ENCODE measurements at places on chromosomes 5 and 9.

DNA sequence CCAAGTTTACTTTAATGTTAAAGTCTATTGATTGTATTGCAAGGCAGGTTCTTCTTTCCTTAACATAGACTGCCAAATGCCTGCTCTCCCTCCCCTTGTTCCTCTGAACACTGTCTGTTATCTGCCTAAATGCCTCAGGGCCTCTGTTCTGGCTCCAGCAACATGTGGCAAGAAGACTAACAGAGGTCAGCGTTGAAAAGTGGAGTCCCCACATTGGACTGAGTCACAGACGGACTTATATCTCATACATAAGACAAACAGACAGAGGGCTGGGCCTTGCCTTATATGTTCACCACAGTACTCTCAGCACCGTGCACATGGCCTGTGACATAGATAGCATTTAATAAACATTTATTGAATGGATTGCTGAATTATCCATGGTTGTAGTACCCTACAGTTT lies 91.4 kb downstream of the TSSK1B start:
- no peak for DNase-seq

DNA sequence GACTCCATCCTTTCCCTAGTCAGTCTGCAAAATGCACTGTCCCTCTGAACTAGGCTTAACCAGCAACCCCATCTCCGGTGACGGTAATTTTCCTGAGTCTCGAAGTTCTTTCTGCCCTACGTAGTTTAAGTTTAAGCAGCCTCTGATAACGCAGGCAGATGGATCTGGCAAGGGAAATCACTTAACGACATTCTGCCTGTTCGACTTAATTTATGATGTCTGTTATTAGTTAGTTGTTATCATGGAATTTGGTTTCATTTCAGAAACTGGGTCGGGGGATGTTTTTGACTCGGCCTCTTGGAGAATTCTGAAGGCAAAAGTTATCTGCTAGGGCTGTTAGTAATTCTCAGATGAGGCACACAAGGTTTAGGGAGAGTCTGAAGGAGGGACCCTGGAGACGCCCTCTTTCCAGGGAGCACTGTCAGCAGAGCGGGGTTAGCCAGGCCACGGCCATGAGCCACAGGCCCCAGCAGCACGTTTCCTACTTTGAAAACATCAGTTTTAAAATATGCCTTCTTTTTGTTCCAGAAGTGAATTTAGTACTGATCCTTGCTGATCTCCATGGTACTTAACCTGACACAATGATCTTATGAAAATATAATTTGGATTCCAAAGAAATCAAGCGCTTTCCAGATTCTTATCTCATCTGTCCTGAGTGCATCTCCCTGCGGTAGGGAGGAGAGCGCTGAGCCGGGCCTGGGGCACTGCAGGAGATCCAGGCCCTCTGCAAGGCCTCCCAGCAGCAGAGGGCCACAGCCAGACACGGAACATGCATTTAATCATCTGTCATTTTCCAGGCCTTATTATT lies 171.0 kb upstream of the OTULINL start:
- no peak for DNase-seq

- no peak for DNase-seq
Observed at GRCh38 chr9:115278326-115279035, 160.5 kb upstream of the TNC start.

DNA sequence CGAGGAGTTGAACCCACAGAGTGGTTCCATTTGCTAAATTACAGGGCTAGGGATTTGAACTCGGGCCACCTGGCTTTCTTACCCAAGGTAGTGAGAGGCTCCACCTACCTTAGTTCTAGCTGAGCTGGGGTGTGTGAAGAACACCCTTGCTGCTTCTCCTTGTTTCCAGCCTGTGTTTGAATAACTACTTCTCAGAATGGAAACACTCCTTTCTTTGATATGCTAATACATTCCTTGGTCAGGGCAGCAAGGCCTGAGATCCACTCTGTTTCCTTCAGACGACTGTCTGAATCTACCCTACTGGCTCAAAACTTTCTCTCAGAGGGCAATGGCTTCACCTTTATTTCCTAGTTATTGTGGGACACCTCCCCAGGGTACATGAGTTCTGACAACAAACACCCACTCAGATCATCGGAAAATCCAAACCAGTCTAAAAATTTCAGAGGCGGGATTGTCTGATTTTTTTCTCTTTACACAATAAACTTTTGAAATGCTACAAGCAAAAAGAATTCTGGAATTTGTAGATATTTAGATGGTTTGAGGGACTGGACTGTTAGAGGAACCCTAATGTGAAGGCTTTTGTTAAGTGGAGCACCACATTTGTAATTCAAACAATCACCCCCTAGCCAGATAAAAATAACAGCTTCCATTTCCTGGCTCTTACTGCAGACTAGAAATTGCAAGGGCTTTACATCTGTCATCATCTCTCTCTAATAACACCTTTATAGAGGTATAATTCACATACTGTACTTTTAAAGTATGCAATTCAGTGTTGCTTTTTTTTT lies 4.0 kb upstream of the ATP6V1G1 start:
- no peak for DNase-seq

DNA sequence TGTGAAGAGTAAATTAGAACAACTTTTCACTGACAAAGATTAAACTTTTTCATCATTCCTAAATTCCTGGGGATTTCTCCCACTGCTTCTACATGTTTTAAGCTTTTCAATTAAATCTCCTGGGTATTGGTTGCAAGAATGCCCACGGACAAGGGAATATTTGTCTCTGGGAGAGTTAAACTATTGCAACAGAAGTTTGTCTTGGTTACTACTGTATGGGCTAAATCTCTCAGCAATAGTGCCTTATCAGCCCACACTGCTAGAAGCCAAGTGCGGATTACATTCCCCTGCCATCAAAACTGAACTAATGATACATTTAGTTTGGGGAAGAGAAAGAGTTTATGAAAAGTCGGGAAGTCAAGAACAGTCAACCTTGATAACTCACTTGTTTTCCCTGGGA lies 528.2 kb upstream of the C9orf72 start:
- DNase-seq, result no peak

DNA sequence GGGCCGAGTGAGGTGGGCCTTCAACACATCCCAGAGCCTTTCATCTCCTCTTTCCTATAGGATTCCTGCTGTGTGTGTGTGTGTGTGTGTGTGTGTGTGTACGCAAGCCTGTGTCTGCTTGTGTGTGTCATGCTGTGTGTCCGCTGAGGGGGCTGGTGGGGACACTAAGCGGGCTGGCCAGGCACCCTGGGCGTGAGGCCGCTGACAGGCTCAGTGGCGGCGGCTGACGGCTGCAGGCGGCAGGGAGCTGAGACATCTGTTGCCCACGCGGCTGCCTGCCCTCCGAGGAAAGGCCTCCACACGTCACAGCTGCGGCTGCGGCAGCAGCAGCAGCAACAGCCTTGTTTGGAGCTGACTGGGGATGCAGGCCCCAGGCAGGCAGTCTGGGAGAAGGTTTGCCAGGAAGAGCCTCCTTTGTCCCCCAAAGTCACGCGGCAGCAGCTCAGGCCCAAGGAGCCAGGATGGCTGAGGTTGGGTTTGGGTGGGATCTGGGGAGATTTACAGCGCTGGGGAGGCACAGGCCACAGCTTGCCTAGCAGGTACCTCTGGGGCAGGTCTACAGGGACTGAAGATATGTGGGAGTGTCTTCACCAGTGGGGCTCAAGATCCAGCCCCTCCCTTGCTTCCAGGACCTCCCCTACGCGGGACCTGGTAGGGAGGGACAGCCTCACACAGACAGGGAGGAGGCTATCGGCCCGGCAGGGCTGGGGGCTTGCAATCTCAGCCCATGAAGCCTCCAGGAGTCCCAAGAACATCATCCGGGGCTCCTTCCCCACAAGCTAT lies 1.8 kb downstream of the PDLIM4 start:
- peak; percentile 25 for DNase-seq

DNA sequence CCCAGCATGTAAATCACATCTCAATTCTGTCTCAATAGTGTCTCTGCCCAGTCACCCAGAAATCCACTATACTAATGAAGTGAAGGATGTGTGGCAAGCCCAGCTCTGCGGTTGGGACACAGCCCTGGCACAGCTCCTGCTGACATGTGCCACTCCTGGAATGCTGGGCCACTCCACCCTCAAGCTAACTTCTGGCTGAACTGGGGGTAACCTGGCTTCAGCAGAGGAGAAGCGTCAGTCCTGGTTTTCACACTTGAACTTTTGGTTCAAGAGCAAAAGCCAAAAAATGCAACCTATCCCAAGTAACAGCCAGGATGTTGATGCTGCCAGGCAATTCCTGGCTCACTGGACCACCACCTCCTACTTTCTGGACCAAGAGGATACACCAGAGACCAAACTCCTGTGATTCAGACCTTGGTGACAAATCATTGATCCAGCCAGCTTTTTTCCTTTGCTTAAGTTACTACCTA lies 86.4 kb downstream of the ARRDC3 start:
- no peak for DNase-seq

DNA sequence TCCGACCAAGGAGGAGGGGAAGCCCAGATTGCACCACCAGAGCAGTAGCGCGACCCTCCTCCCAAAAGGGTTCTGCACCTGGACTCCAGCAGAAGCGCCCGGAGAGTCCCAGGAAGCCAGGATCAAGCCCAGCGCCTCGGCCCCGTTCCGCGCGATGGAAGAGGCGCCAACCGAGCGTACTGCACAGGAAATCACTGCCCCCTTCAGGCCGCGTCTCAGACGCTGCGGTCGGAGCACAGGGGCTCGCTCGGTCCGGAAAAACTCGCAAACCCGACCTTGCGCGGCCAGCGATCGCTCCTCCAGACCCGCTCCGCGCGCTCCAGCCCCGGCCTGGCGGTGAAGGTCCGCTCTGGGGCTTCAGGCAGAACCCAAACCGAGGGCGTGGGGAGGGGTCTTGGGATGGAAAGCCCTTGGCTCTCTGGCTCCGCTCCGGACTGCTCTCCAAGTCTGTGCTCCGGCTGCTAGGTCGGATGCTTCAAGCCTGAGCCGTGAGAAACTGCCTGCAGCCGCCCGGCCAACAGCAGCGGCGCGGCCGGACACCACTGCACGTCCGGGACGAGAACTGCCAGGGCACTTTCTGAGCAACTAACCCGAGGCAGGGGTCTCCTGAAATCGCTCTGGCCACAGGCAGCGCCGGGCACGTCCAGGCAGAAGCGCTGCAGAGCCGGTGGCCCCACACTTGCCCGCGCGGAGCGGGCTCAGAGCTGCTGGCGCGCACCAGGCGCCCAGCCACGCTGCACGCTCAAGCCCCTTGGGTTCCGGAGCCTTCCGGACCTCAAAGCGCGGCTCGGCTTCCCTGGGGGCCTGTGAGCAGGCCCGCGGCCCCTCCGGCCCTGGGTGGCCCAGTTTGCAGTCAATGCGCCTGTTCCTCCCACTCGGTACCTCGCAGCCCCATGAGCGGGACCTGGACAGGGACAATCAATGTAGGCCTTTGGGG lies 1.3 kb downstream of the GABBR2 start:
- peak; percentile 56 for DNase-seq
